G401 (cell line): ENCODE measurements at places on chromosomes 1 and 21. TPM values are rescaled to one million over a fixed set of nuclear protein-coding genes. Genes with fewer than 3 reads are reported as not detected.

- no peak for DNase-seq
Measured at GRCh38 chr1:7511381-7511780, 259.7 kb upstream of the VAMP3 start.

DNA sequence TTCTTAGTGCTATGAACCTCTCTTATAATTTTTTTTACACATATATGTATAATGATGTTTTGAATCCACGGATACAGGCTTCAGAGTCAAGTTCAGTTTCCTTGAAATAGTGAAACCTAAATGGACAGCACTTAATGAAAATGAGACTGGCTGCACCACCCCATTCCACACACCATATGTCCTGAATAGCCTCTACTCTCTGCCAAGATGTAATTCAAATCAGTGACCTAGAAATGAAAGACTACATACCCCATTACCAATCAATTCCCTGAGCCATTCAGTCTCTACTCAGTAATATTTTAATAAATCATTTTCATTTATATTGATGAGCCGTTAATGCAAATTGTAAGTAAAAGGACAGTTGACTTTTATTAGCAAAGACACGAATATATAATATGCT, 614.9 kb upstream of the TMPRSS15 start:
- peak; percentile 29 for DNase-seq

CRYBG2 gene
- total RNA-seq, result 5.5 and 18.6 TPM in 2 replicates

S100A8 gene
- total RNA-seq, result not detected in 2 replicates

CXADR gene
- 127 and 137 TPM in 2 replicates for total RNA-seq
